ENCODE measurements at places on chromosomes 7 and 10.

DNA sequence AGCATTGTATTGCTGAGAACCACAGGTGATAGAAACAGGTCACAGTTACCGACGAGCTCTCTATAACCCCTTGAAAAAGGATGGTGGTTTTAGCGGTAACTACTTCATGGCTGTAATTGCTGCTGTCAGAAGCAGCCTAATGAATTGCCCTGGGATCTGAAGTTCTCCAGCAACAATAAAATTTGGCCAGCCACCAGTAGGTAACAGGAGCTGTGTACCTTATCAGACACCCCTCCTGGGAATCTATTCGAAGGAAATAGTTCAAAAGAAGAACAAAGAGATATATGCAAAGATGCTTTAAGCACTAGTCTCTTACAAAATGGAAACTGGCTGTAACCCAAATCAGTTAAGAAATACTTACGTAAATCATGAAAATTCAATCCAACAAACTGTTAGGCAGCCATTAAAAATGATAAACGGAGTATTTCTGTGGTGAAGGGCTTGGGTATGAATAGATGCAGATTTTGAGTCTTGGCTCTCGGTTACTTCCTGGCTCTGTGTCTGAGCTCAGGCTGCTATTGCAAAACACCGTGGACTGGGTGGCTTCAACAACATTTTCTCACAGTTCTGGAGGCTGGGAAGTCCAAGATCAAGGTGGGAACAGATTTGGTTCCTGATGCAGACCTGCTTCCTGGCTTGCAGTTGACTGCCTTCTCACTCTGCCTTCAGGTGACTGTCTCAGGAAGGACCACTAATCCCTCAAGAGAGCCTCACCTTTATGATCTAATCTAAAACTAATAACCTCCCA lies 1.6 kb downstream of the MSRB2 start:
- no peak for DNase-seq

- DNase-seq, result no peak
Measured at GRCh38 chr7:150788474-150789269, 11.5 kb downstream of the TMEM176B start.

- DNase-seq, result peak; percentile 45
Measured at GRCh38 chr7:36153571-36154097, 580 bp downstream of the EEPD1 start.

DNA sequence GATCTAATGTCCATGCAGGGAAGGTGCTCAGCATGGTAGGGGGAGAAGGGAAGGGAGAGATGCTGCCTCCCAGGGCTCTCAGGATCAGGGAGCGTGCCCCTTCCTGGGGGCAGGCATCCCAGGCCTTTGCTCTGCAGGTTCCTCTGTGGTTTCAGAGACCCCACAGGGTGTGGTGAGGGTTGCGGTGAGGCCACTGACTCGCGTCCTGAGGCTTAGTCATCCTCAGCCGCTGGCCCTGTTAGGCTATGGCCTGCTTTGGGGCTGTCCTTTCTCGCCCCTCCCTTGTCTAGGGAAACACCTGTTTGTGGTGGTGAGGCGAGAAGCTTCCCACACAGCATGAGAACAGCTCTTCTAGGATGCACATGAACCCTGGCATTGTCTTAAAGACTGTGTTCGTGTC lies 558.3 kb upstream of the FOXK1 start:
- no peak for DNase-seq

GRCh38 chr10:18144928-18145327 lies 4.7 kb downstream of the CACNB2 start:
- DNase-seq, result no peak

GRCh38 chr7:102190776-102191350 lies 95.8 kb upstream of the SH2B2 start:
- no peak for DNase-seq

DNA sequence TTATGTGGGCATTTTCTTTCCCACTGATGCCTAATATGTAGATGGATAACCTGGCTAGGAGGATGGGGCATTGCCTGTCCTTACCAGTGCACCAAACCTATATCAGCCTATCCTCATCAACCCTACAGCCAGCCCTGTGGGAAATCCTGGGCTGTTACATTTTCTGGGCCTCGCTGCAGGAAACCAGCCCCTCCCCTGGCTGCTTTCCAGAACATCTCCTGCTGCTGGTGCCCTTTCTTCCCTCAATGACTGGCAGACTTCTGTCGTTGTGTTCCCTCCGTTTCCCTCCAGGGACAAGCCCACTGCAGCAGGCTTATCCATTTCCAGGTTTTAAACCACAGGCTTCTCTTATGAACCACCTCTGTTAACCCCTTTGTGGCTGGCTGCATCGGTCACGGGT lies 486.1 kb upstream of the COBL start:
- DNase-seq, result no peak

DNA sequence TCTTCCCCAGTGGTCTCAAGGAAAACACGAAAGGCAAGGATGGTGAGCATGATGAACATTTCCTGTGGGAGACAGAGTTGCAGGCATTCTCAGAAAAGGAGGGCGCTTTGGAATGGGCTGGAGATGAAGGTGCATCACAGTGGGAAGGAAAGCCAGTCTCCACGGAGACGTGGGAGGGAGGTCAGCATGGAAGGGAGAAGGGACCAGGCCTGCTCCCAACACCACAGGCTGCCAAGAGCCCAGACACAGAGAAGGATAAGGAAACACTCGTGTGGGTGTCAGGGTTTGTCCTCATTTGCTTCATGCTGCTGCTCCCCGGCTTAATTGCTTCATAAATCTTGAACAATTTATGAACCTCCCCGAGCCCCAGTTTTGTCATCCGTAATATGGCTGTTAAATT lies 231.5 kb upstream of the ZNF32 start:
- no peak for DNase-seq

GRCh38 chr7:8284606-8285005 lies 22.6 kb upstream of the ICA1 start:
- no peak for DNase-seq

GRCh38 chr7:132876576-132876975 lies 205.3 kb downstream of the CHCHD3 start:
- DNase-seq, result no peak

GRCh38 chr10:100506596-100507356 lies 12.9 kb downstream of the SEC31B start:
- no peak for DNase-seq

- no peak for DNase-seq
Measured at GRCh38 chr10:86940677-86941076, 16.7 kb downstream of the MMRN2 start.

- DNase-seq, result no peak
Measured at GRCh38 chr7:135560631-135561030, 2.9 kb downstream of the NUP205 start.

GRCh38 chr10:93554316-93554663 lies 12.2 kb upstream of the FFAR4 start:
- no peak for DNase-seq

DNA sequence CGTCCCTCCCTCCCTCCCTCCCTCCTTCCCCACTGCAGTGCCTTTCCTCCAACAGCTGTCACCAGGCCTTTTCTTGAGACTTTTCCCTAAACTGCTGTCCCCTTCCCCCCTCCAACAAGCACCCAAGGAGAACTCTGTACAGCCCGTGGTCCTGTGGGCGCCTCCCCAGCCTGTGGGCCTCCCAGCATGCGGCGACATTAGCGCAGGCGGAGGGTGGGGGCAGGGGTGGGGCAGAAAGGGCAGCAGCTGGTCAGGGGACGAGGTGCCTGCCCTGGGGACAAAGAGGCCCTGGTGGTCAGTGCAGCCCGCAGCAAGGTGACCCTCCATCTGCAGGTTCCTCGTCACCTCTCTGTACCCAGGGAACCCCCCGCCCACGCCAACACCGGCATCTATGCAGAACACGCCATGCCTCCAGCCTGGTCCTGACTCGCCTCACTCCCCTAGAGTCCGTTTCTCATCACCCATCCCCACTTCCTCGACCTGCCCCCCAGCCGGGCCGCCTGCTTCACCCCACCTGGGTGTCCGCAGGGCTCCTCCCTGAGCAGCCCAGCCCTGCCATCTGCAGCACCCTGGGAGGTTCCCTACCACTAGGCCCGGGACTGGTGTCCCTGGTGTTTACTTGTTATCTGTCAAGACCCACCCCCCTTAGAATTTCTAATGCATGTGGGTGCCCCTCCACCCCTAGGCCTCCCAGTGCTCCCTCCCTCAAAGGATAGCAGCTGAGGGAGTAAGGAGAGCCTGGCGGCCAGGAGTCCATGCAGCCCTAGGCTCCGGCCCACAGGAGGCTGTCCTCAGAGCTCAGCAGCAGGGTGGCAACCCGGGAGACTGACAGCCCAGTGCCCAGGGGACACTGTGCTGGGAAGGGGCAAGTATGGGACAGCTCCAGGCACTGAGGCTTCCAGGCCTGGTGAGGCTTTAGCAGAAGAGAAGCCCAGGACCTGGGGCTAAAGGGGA lies 147.8 kb downstream of the ARHGAP22 start:
- DNase-seq, result peak; percentile 87

DNA sequence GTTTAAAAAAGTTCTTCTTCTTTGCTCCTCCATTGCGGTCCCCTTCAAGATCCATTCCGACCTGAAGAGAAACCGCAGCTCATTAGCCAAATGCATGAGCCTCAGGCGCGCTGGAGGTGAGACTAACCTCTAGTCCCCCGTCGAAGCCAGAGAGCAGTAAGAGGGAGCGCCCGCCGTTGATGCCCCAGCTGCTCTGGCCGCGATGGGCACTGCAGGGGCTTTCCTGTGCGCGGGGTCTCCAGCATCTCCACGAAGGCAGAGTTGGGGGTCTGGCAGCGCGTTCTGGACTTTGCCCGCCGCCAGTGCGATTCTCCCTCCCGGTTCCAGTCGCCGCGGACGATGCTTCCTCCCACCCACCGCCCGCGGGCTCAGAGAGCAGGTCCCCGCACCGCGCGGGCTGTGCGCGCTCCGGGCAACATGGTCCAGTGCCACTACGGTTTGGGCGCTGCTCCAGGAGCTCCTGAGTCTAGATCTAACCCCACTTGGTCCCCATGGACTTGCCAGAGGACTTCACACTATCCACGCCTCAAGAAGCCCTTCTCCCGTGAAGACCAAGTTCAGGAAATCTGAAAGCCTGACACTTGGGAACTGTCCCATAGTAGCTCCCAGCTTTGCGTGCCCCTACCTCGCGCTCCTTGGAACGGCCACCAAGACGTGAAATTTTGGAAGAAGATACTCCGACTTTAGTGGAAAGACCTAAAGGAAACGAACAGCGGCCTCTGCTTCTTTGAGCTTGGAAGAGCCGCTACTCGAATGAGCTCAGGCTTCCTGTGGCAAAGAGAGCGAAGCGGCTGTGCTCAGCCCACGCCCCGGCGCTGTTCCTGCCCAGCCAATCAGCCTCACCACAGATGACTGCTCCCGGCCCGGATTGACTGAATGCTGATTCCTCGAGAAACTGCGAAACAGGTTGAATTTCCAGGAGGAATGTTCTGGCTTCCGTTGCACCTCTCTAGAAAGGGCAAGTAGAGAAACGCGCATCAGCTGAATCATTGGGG lies at the start of gene ABCB1:
Gene ABCB1 (minus strand): TSS at position 755 of the 995 bp plus-strand sequence. CDS start 700 bp downstream, at position 55.
- DNase-seq, result peak; percentile 83

GRCh38 chr7:21971780-21972396 lies 26.2 kb upstream of the CDCA7L start:
- no peak for DNase-seq

- no peak for DNase-seq
Measured at GRCh38 chr10:63899673-63900300, 378.6 kb downstream of the REEP3 start.

DNA sequence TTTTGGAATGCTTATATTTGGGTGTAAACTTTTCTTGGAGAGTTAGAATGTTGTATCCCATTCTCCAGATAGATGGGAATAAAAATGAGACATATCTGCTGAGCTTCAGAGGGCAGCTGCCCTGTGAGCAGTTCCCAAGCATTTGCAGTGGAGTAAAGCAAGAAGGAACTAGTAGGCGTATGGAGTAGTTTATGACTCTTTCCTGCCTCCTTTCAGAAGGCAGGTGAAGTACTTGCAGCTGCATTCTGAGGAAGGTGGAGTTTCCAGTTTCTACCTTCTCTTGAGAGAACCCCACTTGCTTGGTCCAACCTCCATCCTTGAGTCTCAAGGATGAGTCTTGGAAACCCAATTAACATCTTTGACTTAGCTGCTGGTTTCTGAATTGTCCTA lies 563.6 kb downstream of the LRMDA start:
- no peak for DNase-seq

DNA sequence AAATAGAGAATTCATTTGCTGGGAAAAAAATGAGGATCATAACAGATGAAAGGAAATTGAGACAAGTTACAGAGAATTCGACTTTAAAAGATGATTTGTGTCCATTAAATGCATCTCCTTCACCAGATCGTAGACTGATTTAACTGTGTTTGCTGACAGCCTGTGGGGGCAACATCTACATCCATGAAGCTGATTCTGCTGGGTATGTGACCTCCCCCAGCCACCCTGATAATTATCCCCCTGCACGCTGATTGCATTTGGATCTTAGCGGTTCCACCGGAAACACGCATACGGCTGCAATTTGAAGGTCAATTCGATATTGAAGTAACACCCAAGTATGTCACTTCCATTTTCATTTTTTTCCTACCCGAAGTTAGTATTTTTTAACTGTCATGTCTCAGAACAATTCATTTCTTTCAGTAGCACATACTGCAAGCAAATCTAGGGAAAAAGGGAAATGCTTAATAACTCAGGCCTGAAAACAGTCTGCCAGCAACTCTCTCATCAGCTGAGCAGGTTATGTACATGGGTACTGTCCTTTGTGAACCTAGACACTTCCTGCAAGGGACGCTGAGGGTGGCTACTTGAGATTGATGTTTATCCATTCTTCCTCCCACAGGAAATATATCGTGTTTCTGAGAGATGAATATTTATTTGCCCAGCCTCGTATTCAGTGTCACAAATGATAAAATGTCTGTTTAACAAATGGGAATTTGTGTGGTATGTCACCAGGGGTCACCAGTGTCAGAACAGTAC lies 134.9 kb downstream of the ZNF22 start:
- no peak for DNase-seq

DNA sequence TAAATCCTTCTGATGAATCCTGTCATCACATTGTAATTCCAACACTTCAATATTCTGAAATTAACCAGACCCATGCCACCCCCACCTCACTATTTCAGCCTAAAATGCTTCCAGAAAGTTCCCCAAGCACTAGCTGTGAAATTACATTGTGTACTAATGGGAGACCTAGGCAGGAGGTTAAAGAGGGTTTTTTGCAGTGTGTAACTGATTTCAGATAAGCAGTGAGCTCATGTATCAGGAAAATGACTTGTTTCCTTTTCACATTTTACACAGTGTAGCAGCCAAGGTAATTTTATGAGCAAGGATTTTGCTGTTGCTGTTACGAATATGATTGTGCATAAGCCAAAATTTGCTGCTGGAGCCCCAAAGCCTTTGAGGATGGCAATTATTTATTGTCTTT lies 129.0 kb downstream of the INHBA start:
- DNase-seq, result no peak
